Stimulated activated CD4-positive, alpha-beta T cell treated with anti-CD3 and anti-CD28 coated beads, Interleukin-4, amount 100 ng/mL, for 1 hour (primary cell): ENCODE measurements at places on chromosomes 11 and 22.

GRCh38 chr11:19330416-19330815, 89.7 kb upstream of the E2F8 start:
- DNase-seq, result no peak

- DNase-seq, result no peak
Measured at GRCh38 chr22:39631381-39632286, 61.1 kb downstream of the CACNA1I start.

DNA sequence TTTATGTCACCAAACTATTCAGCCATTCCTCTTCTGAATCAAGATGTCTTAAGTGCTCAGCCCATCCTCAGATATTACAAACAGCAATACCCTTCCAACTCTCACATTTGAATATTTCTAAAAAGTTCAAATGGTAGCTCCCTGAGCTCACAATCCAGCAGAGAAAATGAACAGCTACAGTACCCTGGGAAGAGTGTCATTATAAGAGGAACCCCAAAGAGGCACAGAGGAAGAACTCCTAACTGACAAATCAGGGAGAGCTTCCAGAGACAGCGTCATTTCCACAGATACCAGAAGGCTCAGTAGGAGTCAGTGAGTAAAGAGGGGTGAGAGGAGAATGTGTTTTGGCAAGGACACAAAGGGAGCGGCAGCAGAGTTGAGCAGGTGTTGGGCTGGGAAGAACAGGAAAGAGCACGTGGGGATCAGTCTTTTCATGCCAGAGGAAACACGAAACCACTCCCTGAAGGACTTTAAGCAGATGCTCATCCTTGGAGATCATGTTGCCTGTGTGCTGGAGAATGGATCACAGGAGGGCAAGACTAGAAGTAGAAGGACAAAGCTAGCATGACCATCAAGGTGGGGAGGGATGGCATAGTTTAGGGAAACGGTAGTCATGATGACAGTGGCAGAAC, 4.3 kb downstream of the CLTCL1 start:
- no peak for DNase-seq

GRCh38 chr11:14258221-14258935, 100.6 kb downstream of the RRAS2 start:
- DNase-seq, result no peak

DNA sequence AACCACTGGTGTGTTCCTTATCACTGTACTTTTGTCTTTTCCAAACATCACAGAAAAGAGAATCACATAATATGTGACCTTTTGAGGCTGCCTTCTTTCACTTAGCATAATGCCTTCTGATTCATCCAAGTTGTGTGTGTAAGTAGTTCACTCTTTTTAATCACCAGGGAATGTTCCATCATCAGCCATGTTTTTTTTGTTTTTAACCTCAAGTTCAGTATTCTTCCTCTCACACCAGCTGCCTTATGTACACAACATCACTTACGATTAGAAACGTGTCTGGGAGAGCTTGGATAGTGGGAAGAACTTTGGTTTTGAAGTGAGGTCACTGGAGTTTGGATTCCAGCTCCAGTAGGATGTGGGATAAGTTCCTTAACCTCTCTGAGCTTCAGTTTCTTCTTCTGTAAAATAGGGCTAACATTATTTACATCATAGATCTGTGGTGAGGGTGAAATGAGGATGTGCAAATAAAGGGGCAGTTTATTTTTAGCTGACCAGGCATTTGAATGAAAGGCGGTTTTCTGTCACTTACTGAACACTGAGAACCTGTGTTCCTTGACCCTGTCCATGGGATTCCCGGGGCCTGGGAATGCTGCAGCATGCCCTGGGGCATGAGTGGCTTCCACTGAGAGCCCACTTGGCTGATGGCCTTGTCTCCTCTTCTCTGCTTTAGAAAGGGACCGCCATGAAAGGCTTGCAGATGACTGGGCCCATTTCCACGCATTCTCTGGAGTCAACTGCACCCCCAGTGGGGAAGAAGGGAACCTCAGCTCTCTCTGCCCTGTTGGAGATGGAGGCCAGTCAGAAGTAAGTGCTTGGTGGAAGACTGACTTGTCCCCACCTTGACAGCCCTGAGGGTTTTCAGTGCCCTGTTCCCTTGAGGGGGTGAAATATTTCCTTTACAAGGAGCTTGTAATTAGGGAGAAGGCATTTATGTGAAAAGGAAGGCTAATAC, 92.6 kb downstream of the DEPDC5 start:
- DNase-seq, result no peak

DNA sequence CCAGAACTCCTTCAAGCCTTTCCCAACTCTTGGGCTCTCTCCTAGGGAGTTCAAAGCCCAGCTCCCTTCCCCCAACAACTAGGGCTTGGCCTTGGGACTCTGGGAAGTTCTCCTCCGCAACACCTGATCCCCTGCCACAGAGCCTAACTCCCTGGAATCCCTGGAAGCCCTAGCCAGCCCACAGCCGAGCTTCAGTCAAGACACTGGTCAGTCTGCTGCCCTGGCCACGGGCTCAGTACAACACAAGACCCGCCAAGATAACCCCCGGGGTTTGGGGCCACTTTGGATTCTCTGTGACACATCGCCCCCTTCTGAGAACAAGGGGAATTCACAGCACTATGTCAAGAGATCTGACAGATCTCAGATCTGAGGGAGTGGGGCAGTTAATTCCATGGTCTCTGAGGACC, 58.3 kb downstream of the SLC22A12 start:
- no peak for DNase-seq

- no peak for DNase-seq
Measured at GRCh38 chr11:85029964-85030363, 597.2 kb downstream of the DLG2 start.

GRCh38 chr22:46195487-46196165, 45.3 kb downstream of the PPARA start:
- DNase-seq, result no peak

GRCh38 chr11:11119917-11120316, 233.1 kb downstream of the CSNK2A3 start:
- no peak for DNase-seq

- DNase-seq, result no peak
Measured at GRCh38 chr11:27412192-27412691, 49.2 kb upstream of the CCDC34 start.

- DNase-seq, result peak; percentile 40
Measured at GRCh38 chr22:39237318-39238100, 7.3 kb downstream of the PDGFB start.

DNA sequence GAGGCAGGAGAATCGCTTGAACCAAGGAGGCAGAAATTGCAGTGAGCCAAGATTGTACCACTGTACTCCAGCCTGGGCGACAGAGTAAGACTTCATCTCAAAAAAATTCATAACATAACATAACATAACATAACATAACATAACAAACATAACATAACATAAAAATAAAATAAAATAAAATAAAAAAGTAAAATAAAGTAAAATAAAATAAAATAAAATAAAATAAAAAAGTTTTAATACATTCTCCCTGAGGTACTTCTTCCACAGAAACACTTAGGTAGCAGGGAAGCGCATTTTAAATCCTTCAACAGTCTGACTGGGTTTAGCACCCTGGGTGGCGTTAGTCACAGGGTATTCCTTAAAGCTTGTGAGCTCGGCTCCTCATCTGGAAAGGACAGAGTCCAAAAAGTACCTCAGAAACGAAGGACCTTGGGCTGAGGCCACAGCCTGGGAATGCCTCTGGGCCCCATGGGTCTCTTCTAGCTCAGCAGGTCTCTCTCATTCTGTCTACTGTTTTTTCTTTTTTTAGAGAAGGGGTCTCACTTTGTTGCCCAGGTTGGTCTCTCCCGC, 41.7 kb downstream of the MICAL3 start:
- no peak for DNase-seq

DNA sequence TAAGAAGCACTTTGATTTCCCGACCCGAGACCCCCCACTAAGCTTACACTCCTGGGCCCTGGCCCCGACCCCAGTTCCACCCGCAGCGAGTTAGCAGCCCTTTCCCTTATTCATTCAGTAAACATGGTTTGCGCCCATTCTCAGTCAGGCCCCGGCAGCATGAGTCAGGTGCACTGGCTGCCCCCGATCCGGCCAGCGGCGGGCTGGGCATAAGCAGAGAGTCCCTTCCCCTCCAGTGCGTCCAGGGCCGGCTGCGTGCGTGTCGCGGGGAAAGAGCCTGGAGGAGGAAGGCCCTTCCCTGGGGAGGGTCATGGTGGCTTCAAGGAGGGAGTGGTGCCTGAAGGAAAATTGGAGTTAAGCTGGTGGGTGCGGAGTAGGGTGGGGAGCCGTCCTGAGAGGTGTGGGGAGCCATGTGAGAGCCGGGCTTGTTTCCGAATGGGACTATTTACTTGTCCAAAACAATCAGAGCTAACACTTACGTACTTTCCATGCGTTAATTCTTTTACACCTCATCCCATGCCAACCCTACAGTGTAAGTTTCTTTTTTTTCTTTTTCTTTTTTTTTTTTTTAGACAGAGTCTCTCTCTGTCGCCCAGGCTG, 657 bp downstream of the IGHMBP2 start:
- peak; percentile 28 for DNase-seq

DNA sequence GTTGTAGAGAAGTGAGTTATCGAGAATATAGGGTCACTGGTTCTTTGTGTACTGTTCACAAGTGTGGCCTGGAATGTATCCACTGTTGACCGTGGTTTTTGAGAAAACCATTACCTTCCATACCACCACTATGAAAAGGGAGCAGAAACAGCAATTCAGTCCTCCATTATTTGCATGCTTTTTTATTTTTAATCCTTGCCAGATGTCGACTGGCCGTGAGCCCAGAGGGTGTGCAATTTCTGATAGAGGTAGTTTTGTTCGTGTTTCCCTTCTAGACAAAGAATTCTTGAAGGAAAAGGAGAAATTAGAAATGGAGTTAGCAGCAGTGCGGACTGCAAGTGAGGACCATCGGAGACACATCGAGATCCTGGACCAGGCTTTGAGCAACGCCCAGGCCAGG, 81.7 kb downstream of the AMOTL1 start:
- DNase-seq, result no peak
